ENCODE measurements at places on chromosomes 4 and X.
A peak's percentile ranks its signal among the peaks of the same experiment; 100 is the strongest.

DNA sequence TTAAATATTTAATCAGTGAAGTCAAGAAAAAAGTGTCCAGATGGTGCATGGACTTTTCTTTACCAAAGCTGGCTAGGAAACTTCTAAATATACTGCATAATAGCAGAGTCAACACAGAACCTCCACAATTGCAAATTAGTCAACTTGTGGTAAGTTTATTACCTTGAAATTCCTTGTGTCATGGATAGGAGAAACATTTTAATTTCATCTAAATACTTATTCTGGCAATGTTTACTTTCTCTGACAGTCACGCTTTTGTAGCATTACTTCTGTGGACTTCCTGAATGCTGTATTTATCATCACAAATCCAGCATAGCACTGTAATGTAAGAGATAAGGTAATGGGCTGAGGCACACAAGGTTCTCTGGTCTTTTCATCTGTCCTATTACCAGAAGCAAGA, 2266.1 kb downstream of the PCDH7 start:
- DNase-seq, result no peak
- no peaks in the 10 kb centered on the region for H3K36me3 ChIP-seq
- H3K27ac ChIP-seq, result no peak overlapping the region
- no peaks in the 10 kb centered on the region for H3K27me3 ChIP-seq
- no peaks in the 10 kb centered on the region for H3K4me1 ChIP-seq
- no peak overlapping the region for H3K4me3 ChIP-seq

DNA sequence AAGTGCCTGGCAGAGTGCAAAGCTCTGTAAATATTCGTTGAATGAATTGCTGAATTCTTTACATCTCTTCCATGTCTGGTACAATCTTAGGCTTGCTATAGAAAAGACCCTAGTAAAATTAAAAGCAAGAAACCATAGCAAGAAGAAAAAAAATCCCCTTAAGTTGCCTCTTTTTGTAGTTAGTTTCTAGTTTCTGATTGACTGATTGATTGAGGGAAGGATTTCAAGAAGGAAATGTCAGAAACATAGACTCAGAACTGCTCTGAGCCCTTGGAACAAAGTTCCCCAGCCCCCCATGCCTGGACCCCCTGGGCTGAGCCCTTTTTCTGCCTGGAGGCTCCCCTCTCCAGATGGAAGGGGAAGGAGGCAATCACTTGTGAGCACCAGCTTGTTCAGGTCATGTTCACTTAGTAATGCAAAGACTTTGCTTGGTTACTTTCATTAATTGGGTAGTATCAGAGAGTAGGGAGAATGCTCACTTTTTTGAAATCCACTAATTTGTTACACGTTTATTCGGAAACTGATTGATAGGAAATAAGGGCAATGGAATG, 35.6 kb downstream of the DAPP1 start:
- no peaks in the 10 kb centered on the region for H3K27me3 ChIP-seq
- peaks cover 46% of the 10 kb centered on the region for H3K4me1 ChIP-seq
- H3K36me3 ChIP-seq, result no peaks in the 10 kb centered on the region
- no peak for DNase-seq
- H3K27ac ChIP-seq, result peak overlapping the region; percentile 71

DNA sequence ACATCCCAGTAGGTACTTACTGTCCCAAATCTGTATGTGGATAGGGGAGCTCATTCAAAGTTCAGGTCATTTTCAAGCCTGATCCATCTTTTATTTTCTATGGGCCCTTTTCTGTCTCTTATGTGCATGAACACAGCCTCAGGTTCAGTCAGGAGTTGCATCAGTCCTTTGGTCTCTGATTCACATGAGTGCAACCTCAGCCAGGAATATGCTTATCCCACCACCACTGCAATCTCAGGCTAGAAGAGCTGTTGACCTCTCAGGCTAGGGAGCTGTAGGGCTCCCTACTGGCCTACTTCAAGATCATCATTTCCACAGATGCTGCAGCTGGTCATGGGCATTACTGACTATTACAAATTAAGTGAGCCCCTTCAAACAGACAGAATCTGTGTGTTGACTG, 27.2 kb downstream of the AASDH start:
- H3K4me3 ChIP-seq, result no peak overlapping the region
- H3K36me3 ChIP-seq, result peaks cover 8% of the 10 kb centered on the region
- H3K27me3 ChIP-seq, result no peaks in the 10 kb centered on the region
- DNase-seq, result no peak

DNA sequence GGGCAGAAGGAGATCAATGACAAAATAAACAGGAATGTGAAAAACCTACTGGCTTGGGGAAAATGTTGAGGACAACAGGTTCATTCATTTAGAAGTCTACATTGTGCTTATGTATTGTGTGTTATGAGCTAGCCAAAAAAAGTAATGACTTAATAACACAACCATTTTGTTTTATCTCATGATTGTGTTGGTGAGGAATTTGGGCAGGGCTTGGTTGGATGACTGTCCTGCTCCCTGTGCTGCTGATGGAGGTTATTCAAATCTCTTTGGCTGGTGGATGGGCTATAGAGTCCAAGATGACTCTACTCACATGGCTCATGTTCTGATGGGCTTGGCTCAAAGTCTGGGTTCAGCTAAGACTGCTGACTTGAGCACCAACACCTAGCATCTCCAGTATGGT, 116.3 kb downstream of the HS3ST1 start:
- DNase-seq, result no peak
- no peaks in the 10 kb centered on the region for H3K4me1 ChIP-seq
- H3K36me3 ChIP-seq, result no peaks in the 10 kb centered on the region
- H3K4me3 ChIP-seq, result no peak overlapping the region
- no peak overlapping the region for H3K27ac ChIP-seq

DNA sequence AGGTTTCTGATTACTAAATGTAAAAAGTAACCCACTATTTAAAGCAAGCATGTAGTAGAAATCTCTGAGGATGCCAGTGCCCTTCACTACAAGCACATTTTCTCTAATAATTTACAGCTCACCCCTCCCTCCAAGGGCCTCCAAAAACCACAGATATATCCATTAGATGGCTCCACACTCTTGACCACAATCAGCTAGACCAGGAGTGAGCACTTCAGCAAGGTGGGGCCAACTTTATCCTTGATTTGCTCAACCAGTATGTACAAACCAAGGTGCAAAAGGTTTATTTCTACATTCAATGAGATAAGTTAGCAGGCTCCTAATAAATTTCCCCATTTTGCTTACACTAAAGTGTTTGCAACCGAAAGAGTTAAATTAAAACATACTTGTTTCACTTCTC, 35.8 kb downstream of the RFC1 start:
- no peaks in the 10 kb centered on the region for H3K27me3 ChIP-seq
- H3K4me3 ChIP-seq, result no peak overlapping the region
- H3K27ac ChIP-seq, result no peak overlapping the region
- peaks cover 24% of the 10 kb centered on the region for H3K36me3 ChIP-seq

- no peaks in the 10 kb centered on the region for H3K4me1 ChIP-seq
- no peak overlapping the region for H3K4me3 ChIP-seq
- no peak for DNase-seq
- no peaks in the 10 kb centered on the region for H3K36me3 ChIP-seq
- no peaks in the 10 kb centered on the region for H3K27me3 ChIP-seq
- no peak overlapping the region for H3K27ac ChIP-seq
These were observed 14.9 kb upstream of the PORCN start for GRCh38 chrX:48493890-48494364.

- H3K27ac ChIP-seq, result no peak overlapping the region
- H3K4me3 ChIP-seq, result no peak overlapping the region
- H3K27me3 ChIP-seq, result no peaks in the 10 kb centered on the region
- H3K36me3 ChIP-seq, result no peaks in the 10 kb centered on the region
- DNase-seq, result no peak
These were observed 34.2 kb upstream of the PDGFC start for GRCh38 chr4:157005831-157006230.

- peaks cover 24% of the 10 kb centered on the region for H3K4me1 ChIP-seq
- H3K36me3 ChIP-seq, result no peaks in the 10 kb centered on the region
- peak overlapping the region; percentile 95 for H3K27ac ChIP-seq
- peak overlapping the region; percentile 83 for H3K4me3 ChIP-seq
- no peaks in the 10 kb centered on the region for H3K27me3 ChIP-seq
These were observed 725 bp downstream of the SMC1A start for GRCh38 chrX:53421772-53422085.

DNA sequence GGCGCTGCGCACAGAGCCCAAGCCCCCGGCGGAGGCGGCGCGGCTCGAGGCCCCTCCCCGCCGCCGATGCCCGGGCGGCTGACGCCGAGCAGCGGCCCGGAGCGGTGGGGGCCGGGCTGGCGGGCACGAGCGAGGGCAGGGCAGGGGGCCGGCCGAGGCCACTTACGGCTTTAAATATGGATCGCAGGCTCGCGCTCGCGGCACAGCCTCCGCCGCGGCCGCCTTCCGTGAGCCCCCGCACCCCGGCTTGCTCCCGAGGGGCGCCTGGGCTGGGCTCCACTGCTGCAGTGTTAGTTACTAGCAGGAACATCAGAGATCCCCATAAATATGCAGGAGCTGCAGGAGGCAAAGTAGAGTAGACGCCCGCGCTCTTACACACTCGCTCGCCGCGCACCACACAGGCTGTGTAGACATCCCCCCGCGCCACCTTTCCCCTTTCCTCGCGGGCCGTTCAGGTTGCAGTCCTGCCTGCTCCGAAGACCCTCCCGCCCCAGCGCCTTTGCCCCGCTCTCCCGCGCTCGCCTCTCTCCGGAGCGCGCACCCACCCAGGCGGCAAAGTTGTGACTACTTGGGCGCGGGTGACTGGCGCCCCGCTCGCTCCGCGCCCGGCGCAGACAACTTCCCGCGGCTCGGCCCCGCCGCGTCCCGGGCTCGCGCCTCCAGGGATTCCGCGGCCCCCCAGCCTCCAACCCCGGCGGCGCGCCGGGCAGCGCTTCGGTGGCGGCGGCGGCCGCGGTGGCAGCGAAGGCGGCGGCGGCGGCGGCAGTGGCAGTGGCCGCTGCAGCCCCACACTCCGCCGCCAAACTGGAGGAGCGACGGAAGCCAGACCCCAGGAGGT, 152.0 kb upstream of the SLC4A4 start:
- no peak overlapping the region for H3K4me3 ChIP-seq
- DNase-seq, result no peak
- no peak overlapping the region for H3K27ac ChIP-seq
- peaks cover 18% of the 10 kb centered on the region for H3K4me1 ChIP-seq
- H3K36me3 ChIP-seq, result no peaks in the 10 kb centered on the region
- H3K27me3 ChIP-seq, result peaks cover 52% of the 10 kb centered on the region

- H3K27ac ChIP-seq, result no peak overlapping the region
- no peaks in the 10 kb centered on the region for H3K36me3 ChIP-seq
These were observed 94.8 kb downstream of the LARP7 start for GRCh38 chr4:112731715-112732114.

DNA sequence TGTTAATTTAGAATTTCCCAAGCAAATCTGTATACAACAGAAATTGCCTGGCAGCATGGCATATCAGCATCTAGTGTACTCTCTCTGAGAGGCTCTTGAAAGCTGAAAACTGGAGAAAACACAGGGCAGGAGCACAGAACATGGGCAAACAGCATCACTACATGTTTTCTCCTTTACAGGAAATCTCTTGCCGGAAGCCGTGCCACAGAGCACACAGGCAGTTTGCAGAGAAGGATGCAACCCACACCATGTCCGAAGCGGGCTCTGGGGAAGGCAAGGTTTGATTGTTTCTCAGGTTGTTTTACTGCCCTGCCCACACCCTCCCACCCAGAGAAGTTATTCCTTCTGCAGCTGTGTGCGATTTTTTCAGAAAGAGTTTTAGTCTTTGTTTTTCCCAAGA, 41.1 kb upstream of the FAM9C start:
- H3K27ac ChIP-seq, result peak overlapping the region; percentile 96
- no peaks in the 10 kb centered on the region for H3K36me3 ChIP-seq
- peak; percentile 59 for DNase-seq
- H3K27me3 ChIP-seq, result no peaks in the 10 kb centered on the region
- H3K4me3 ChIP-seq, result peak overlapping the region; percentile 79

- peak overlapping the region; percentile 52 for H3K27ac ChIP-seq
- no peaks in the 10 kb centered on the region for H3K27me3 ChIP-seq
- no peak for DNase-seq
- no peaks in the 10 kb centered on the region for H3K36me3 ChIP-seq
- peaks cover 12% of the 10 kb centered on the region for H3K4me1 ChIP-seq
These were observed 605 bp upstream of the CDKL2 start for GRCh38 chr4:75630937-75631329.

DNA sequence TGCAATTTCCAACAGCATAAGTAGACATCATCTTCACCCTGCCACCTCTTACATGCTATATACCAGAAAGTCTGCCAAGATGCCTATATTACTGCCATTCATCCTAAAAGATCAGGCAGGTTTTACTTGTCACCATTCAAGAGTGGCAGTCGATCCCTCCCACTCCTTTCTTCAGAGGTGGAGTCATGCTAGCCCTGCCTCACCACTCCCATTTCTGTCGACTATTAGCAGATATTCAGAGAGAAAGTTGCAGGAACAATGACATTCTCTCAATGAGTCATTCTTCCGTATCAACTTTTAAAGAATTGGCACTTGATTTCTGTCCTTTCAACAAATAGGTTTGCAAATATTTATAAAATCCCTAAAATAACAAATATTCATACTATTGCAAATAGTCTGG, 1060.1 kb downstream of the ADGRL3 start:
- no peaks in the 10 kb centered on the region for H3K27me3 ChIP-seq
- H3K36me3 ChIP-seq, result no peaks in the 10 kb centered on the region
- DNase-seq, result no peak
- H3K4me1 ChIP-seq, result no peaks in the 10 kb centered on the region

DNA sequence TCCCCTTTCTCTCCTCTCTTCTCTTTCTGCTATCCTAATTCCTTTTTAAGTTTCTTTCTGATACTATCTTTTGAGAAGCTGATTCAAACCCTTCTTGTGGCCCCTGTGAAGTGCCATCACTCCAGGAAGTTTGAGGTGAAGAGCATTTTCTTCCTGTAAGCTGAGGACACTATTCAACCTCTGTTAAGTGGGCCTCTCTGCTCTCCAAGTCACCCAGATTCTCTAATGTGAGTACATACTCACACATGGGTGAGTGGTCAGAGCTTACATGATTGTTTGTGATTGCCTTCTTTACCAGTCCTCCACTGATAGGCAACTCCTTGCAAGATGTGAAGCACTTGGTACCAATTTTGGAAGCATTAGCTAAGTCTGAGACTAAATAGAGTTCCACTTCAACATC, 18.4 kb upstream of the SMIM10L2A start:
- H3K36me3 ChIP-seq, result no peaks in the 10 kb centered on the region
- no peaks in the 10 kb centered on the region for H3K4me1 ChIP-seq
- H3K27ac ChIP-seq, result no peak overlapping the region
- H3K27me3 ChIP-seq, result no peaks in the 10 kb centered on the region
- H3K4me3 ChIP-seq, result no peak overlapping the region

GRCh38 chrX:85107407-85107806, 103.7 kb downstream of the APOOL start:
- DNase-seq, result no peak
- H3K4me1 ChIP-seq, result no peaks in the 10 kb centered on the region
- no peak overlapping the region for H3K4me3 ChIP-seq
- H3K36me3 ChIP-seq, result no peaks in the 10 kb centered on the region
- no peaks in the 10 kb centered on the region for H3K27me3 ChIP-seq
- no peak overlapping the region for H3K27ac ChIP-seq

DNA sequence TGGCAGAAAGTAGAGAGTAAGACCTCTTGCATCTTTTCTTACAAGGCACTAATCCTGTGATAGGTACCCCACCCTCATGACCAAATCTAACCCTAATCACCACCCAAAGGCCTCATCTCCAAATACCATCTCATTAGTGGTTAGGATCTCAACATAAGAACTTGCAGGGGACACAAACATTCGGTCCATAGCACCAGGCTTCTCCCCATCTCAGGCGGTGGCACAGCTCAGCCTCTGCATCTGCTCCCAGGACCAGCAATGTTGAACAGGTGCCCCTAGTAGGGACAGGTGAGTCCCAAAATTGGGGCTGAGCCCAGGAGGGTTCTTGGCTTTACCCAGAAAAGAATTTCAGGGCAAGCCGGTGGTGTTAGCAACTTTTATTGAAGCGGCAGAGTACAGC, 8.4 kb upstream of the MRFAP1 start:
- no peaks in the 10 kb centered on the region for H3K36me3 ChIP-seq
- no peak for DNase-seq
- H3K4me1 ChIP-seq, result no peaks in the 10 kb centered on the region
- H3K4me3 ChIP-seq, result no peak overlapping the region
- no peaks in the 10 kb centered on the region for H3K27me3 ChIP-seq

All from CD4-positive, CD25-positive, alpha-beta regulatory T cell (primary cell).